ENCODE measurements at places on chromosomes 7 and 10.

DNA sequence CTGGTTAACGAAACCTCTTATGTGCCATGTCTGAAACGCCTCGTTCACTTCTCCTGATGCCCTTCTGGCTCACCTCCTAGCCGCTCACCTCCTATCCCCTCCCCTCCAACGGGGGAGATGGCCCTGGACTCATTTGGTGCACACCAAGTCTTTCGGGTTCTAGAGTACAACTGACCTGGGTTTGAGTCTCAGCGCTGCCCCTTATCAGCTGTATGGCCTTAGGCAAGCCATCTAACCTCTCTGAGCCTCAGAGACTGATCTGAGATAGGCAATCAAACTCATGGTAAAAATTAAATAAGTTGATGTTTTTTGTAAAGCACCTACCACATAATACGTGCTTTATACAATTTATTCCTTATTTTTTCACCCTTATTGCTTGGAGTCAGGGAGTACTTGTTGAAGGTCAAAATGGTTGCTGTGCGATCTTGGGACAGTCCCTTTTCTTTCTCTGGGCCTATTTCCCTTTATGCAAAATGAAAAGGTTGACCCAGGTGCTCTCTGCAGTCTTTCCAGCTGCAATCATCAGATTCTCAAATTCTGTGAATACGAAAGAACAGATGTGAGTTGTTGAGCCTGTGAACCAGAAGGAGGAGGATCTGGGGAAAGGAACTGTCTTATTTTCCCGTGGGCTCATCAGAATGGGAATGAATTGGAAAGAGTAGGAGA is 31.2 kb upstream of the PLEKHA1 start:
- no peak for DNase-seq

DNA sequence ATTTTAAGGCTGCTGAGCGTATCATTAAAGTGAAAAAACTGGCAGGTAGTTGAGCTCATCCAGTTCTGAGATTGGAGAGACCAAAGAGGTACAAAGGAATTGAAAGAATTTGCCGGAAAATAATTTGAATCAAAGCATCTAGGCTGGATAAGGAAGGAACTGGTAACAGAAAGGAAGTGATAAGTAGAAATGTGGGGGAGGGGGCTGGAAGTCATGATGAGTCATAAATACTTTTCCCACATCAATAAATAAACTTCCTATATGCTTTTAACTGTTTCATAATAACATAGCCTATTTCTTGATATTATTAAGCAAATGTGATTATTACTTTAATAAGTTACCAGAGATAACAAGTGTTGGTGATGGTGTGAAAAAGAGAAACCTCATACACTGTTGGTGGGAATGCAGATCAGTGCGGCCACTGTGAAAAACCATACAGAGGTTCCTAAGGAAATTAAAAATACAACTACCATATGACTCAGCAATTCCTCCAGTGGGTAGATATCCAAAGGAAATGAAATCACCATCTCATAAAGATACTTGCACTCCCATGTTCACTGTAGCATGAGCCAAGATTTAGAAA is 27.0 kb downstream of the ZNF438 start:
- no peak for DNase-seq

GRCh38 chr10:81108516-81109199 is 571.0 kb downstream of the SH2D4B start:
- no peak for DNase-seq

DNA sequence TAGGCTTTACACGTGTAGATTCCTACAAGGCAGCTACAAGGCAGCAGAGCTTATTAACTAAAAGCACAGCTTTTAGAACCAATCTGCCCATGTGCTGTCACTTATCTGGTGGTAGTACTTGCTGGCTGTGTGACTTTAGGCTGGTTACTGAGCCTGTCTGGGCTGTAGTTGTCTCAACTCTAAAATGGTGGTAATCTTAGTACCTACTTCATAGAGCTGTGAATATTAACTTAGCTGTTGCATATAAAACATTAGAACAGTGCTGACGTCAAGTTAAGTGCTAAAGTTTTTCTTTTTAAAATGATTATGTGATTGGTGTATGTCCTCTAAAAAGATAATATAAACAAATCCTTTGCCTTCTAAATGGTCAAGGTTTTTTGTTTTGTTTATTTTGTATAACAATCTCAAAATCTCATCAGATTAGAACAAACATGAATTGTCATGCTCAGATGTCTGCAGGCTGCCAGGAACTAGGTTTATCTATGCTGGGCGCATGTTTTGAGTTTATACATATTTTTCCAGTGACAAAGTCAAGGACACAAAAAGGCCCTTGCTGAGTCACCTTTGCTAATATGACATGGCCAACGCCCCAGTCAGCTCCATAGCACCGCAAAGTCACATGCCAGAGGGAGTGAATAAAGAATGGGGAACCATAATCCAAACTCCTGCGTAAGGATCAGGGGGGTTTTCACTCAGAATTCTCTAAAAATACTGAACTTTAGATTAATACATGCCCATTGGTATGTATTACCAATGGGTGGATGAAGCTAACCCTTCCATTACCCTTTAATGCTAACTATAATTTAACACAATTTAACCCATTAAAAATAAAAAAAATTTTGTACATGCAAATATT is 39.8 kb upstream of the ARL4A start:
- no peak for DNase-seq

DNA sequence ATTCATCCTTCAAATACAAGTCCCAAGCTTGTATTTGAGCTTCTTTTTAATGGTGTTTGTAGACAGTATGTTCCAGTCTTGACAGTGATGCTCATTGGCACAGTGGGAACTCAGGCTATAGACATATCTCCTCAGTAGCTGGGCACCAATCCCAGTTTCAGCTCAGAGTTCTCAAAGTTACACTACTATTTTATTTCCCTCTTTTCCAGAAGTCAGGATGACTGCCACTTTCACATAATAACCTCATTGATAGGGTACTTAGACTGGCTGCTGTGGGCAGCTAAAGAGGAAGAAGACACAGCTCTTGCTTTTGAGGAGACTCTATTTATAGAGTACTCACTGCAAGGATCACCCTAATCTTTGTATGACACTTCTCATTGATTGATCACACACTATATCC is 2.4 kb downstream of the GBF1 start:
- no peak for DNase-seq

Measured in DMS79 treated with DMSO at 0.1 percent for 48 hours (cell line).